ENCODE measurements at places on chromosomes 12 and 14.
A peak's percentile ranks its signal among the peaks of the same experiment; 100 is the strongest.

- DNase-seq, result no peak
Observed at GRCh38 chr14:24662753-24663152, 28.8 kb upstream of the GZMB start.

GRCh38 chr14:87888136-87888999, 104.6 kb downstream of the GALC start:
- no peak for DNase-seq

- DNase-seq, result no peak
Observed at GRCh38 chr14:104702106-104702505, 12.7 kb downstream of the INF2 start.

GRCh38 chr14:52044791-52045522, 23.9 kb downstream of the NID2 start:
- no peak for DNase-seq

- DNase-seq, result no peak
Observed at GRCh38 chr14:104889375-104889757, 24.3 kb downstream of the CEP170B start.

DNA sequence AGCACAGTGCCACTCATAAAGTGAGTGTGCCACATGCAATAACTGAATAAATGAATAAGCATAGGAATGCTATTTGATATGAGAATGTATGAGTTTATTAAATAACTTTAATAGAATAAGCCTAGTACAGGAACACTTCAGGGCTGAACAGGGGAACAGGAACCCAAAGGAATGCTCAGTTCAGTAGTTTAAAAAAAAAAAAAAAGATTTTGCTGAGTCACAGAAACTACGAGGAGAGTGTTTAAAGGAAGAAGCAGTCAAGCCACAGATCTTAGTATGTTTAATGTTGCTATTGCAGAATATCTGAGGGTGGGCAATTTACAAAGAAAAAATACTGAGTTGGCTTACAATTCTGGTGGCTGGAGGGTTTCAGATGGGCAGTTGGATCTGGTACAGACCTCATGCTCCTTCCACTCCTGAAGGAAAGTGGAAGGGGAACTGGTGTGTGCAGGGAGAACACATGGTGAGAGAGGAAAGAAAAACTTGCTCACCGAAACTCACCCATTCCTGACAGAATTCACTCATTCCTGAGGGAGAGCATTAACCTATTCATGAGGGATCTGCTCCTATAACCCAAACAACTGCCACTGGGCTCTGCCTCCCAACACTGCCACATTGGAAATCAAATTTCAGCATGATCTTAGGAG, 880.3 kb upstream of the MGAT4C start:
- DNase-seq, result no peak

GRCh38 chr12:121800694-121801594, 2.9 kb upstream of the SETD1B start:
- DNase-seq, result no peak

DNA sequence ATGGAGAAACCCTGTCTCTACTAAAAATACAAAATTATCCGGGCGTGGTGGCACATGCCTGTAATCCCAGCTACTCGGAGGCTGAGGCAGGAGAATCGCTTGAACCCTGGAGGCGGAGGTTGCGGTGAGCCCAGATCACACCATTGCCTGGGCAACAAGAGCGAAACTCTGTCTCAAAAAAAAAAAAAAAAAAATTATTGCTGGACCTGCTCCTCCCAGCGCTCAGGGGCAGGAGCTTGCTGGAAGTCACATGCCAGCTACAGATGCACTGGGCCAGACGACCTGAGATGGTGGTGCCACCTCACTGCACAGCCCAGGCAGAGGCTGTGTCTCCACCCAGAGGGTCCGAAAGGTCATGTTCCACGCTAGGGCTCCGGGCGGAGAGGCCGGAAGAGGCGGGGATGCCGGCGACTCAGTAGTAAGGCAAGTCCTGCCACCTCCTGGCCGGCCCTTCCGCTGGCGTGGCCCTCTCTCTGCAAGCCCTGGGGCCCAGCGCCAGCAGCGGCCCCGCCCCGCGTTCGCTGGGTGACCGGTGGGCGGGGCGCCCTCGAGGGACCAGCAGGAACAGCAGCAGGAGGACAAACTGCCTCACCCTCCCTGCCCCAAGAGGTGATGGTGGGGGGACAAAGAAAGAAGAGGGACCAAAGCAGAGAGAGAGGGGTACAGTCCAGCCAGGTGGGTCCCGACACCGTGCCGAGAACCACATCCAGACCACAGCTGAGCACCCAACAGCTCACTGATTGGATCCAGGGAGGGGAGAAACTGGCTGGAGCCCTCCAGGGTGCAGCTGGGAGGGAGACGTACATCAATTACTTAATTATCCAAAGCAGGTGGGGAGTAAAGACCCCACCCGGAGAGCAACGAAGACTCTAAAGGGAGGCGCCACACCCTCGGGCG, 3.6 kb upstream of the RHOF start:
- no peak for DNase-seq

DNA sequence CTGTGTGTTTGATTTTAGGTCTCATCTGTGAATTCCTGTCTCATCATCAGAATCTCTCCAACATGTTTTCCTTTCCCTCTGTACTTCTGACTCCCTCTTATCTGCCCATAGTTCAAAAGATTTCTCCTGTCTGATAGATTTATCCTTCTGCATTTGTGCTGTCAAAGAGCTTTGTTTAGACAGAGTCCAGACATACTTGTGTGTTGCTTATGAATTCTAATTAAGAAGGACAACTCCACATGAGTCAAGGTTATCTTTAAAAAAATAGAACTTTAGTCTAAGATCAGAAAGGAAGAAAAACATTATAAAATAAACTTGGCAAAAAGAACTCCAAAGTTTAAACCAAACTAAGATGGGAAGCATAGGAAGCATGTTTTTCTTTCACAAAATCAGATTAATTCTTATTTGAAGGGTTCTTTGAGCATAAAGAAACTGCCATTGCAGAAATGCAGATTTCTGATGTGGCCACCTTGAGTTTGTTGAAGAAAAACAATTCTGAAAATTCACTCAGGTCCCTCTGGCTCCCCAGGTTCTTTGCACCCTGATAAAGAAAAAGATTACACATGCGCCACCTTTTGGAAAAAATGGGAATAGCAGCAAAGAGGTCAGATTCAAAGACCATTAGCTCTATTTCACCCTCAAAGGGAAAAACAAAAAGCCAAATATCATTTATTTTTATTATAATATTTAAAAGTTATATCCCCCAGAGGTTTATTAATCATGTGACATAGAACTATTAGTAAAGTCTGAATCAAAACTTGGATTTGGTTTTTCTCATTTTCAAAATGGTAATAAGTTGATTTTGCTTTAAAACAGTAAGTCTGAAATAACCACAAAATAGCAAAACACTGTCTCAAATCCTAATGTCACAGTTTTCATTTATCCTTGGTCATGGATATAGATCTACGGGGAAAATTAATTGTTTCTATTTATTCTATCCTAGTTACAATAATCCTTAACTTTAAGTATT, 143.7 kb upstream of the DCN start:
- no peak for DNase-seq

DNA sequence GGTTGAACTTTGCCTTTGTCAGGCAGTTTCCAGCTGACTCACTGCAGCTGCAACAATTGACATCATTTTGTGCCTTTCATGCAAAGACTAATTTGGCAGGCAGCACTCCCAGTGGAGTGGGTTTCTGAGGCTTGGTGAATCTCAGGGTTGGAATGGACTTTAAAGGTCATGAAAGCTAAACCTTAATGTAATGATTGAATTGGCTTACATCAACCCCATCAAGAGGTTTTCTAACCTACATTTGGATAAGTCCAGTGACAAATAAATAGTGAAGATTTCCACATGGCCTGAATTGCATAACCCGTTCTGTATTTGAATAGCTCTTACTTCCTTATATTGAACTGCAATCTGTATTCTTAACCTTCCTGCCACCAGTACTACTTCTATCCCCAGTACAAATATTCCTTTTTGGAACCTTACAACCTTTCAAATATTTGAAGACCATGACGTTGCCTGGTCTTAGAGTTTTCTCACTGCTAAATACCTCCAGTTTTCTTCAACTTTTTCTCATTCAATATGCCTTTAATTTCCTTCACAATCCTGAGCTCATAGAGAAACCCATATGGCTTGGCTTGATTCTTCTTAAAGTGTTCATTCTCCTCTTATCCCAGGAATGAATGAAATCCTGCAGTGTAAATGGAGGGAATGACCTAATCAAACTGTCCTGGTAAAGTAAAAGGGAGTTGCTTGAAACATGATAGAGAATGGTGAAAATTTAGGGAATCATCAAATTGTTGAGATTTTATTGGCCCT, 168.1 kb upstream of the NOVA1 start:
- no peak for DNase-seq

GRCh38 chr14:23664207-23664885, 28.2 kb downstream of the DHRS2 start:
- DNase-seq, result no peak

GRCh38 chr12:111428081-111428727, 22.5 kb downstream of the SH2B3 start:
- DNase-seq, result no peak

- DNase-seq, result no peak
Observed at GRCh38 chr14:72630374-72630773, 263.5 kb downstream of the DPF3 start.

- DNase-seq, result no peak
Observed at GRCh38 chr14:63435204-63435603, 108.0 kb downstream of the PPP2R5E start.

- DNase-seq, result peak; percentile 62
Observed at GRCh38 chr14:34322940-34323418, 139.1 kb downstream of the SPTSSA start.

DNA sequence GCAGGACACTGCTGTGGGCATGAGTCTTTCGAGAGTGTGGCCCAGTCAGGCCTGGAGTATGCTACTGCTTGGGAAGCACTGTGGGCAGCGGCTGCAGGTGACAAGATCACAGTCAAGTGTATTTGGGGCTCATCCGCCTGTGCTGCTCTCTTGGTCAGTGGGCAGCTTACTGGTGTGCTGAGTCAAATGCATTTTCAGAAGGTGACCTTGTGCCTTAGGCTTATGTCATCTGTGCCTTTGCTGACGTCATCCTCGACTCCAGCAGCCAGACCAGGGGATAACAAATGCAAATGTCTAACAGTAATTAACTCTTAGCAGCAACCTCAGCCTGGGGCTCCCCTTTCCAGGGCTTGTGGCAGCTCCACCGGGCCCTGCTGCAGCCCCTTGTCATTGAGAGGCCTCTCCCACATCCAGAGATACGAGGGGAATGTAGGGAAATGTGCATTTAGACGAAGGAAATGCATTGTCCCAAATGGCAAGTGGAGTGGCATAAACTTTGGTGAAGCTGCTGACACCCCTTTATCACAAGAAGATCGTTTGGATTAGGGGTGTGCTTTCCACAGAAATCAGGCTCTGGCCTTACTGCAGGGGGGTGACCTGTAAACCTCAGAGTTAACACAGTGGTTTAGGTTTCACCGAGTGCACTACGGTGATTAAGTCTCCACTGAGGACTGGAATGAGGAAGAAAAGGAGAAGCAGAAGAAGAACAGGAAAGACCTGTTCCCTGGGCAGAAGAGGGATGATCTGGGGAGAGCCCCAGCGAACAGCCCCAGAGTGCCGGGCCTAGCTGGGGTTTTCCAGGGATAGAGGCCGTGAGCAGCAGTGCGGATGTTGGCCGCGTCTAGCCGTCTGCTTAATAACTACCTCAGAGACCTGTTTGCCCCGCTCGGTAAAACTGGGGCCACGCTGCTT, 39.7 kb downstream of the PSMA6 start:
- no peak for DNase-seq

- DNase-seq, result no peak
Observed at GRCh38 chr14:56135001-56135400, 16.8 kb downstream of the PELI2 start.

GRCh38 chr12:67388331-67389138, 119.4 kb downstream of the CAND1 start:
- no peak for DNase-seq

- no peak for DNase-seq
Observed at GRCh38 chr12:27975222-27976136, 2.9 kb upstream of the PTHLH start.

- no peak for DNase-seq
Observed at GRCh38 chr14:30798961-30799360, 75.4 kb upstream of the COCH start.

DNA sequence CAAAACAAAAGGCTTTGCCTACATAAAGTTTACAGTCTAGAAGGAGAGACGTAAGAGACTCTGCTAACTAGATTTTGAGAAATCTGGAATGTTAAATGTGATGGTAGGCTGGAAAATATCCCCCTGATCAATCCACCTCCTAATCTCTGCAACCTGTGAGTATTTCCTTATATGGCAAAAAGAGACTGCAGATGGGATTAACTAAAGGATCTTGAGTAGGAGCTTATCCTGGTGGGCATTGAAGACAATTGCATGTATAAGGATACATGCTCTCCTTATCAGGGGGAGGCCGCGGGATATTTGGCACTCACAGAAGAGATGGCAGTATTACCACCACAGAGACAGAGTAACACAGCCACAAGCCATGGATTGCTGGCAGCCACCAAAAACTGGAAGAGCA, 95.2 kb downstream of the EGLN3 start:
- DNase-seq, result no peak

GRCh38 chr12:124835656-124836410, 27.8 kb downstream of the SCARB1 start:
- no peak for DNase-seq

- DNase-seq, result no peak
Observed at GRCh38 chr12:104410326-104410725, 46.4 kb upstream of the CHST11 start.

DNA sequence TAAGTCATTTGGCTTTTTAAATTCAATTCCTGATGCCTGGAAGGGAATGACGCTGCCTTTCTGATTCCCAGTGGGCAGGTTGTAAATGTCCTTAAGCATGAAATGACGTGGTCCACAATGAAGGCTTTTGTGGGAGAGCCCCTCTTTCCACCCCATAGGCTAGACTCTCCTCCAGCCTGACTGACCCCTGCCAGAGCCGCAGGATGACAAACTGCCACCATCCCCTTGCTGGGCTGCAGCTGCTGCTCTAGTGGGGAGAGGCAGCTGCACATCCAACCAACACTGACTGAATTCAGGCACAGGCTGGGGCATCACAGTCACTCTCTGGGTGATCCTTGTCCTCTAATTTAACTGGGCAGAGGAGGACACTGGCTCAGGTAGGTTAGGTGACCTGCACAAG, 6.3 kb downstream of the TSPAN11 start:
- no peak for DNase-seq

GRCh38 chr12:111780166-111780565, 13.4 kb downstream of the ALDH2 start:
- DNase-seq, result no peak

GRCh38 chr12:52323001-52323400, 1.8 kb upstream of the KRT83 start:
- no peak for DNase-seq

- DNase-seq, result no peak
Observed at GRCh38 chr12:107779077-107779831, 4.8 kb downstream of the ASCL4 start.
